ENCODE measurements at places on chromosomes 12 and 14.

GRCh38 chr12:39426636-39427240, 16.2 kb downstream of the KIF21A start:
- no peak for DNase-seq

DNA sequence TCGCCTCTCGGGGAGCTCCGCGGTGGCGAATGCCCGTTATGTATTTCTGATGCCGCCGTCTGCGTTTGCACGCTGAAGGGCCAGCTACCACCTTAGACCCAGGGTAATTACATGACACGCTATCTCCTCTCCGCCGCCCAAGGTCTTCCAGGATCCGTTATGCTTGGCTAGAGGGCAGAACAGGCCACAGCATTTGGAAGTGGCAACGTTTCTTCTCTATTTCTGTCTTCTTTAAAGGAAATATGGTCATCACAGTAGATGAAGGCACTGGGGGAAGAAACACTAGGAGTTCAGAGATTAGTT, 861 bp upstream of the MDGA2 start:
- no peak for DNase-seq

DNA sequence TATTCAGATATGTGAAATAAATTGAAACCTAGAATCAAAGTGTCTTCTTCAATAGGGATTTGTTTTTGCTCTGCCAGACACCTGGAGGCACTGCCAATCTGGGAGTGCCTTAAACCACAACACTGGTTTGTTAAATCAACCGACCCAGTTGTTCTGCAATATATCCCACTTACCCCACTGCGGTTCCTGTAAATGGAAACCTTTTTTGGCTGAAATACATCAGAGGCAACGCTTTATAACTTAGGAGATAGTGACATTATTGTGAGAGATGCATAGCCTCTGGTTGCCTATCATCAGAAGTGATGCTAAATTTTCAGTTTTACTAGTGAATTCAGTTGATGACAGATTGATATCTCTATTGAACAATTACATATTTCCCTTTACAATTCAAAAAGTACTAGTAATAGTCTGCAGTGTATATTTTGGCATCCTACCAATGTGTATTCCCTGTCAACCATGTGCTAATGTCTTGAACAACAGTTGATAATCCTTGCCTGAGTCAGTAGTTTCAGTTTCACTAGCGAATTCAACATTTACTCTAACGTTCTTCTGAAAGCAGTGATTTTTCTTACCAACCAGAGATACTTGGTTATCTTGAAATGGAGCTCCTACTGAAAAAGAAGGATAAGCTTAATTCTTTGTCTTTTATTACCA, 30.5 kb downstream of the PPP2R5C start:
- no peak for DNase-seq

DNA sequence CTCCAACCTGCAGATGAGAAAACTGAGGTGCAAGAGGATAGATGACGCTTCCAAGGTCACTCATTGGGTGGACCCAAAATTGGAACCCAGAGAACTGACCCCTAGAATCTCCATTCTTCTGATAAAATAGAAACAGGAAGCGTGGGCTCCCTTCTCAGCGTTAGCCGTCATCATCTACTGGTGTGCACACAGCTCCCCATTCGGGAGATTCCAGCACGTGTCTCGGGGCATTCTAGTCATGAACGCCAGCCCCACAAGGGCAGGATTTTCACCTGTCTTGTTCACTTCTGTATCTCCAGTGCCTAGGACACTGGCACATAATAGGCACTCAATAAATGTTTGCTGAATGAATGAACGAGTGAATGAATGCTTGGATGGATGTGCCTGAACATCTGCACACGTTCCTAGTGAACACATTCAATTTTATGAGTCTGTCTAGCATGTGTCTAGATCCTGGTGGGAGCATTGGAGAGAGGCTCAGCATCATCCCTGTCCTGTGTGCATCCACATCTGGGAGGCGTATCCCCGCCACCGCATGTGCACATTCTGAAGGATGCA, 30.5 kb downstream of the RASAL1 start:
- DNase-seq, result no peak

DNA sequence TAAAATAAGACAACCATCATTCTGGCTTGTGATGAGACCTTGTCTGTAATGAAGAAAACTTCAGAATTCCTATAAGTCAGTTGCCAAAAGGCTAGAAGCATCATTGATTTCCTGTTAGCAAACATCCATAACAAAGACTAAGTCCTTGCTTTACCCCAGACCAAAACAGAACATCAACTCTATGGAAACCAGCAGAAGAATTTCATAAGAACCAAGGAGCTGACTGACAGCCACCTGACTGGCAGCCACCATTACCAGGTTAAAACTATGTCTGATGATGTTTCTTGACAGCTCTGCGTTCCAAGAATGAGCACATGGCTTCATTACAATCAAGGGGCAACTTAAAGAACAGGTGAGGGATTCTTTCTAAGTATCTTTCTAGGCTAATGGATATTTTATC, 29.3 kb downstream of the HECTD4 start:
- no peak for DNase-seq

DNA sequence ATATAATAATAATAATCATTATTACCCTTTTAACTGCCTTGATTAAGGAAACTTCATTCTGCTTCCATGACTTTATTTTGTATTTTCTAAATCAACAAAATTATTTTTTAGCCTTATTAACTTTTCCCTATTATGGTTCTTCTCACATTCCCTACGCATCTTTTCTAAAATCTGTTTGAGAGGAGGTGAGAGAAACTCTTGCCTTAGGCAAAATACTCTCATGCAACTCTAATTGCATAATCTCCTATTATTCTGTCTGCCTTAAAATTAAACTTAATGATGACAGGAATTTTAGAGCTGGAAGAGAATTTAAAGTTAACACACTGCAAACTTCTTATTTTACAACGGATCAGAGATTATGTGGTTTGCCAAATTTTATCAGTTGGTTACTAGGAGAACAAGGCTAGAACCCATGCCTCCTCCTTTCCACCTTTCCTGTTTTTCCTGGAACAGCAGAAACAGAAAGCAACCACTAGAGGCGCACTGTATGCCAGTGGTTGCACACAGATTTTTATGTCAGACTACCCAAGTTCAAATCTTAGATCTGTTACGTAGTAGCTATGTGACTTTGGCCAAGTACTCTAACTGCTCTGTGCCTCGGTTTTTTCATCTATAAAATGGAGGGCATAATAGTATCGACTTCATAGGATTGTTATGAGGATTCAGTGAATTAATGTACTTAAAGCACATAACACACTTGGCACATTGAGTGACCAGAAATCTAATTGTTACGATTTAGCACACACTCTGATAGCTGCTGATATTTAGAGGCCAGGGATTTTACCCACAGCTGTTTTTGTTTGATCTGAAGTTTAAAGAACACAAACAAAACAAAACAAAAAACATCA, 4.3 kb upstream of the BRMS1L start:
- no peak for DNase-seq

DNA sequence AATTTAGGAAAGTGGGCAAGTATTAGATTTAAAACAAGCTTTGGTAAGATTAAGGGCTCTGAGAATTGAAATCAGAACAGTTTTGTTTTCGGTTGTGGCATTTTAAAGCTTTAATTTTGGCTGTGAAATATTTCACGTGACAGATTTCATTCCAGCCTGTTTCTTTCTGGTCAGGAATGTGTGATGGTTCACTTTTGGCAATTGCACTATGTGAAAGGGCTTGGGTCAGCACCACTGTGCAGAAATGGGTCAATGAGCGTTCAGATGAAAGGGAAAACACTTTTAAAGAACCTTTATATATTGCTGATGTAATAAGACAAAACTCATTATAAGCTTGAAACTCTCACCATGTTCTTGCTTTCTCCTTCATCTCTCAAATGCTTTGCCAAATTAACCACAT, 17.1 kb downstream of the NUBPL start:
- DNase-seq, result no peak

- no peak for DNase-seq
Measured at GRCh38 chr12:112665958-112666357, 125.6 kb upstream of the RPH3A start.

DNA sequence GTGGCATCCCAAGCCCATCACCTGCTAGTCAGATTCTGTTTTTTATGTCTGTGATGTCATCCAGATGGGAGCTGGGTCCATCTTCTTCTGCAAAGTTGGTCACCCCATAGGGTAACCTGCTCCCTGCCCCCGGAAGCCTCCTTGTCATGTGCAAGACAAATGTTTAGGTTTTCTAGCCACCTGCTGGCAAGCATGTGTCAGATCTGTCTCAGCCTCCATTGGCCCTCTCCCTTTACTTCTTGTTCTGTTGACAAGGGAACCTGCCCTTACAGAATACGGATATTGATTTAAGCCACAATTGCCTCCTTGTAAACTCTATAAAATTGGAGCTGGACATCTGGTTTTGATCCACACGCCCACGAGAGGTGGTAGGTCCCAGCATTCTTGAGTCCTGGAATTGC, 7.5 kb downstream of the NTF3 start:
- no peak for DNase-seq

DNA sequence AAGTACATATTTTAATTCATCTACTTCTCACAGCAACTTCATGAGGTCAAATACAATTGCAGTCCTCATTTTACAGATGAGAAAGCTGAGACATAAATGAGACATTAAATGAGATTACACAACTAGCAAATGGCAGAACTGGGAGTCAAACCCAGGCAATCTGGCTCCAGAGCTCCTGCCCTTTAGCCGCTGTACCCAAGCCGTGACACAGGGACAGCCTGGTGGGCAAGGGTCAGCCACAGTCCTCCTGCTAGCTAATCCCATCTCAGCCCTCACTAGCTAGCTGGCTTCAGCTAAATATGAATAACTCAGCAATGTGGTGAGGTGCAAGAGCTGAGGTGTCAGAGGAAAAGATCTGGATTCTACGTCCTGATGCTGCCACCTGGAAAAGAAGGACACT, 54.8 kb downstream of the NINJ2 start:
- no peak for DNase-seq

Data from CD4-positive, alpha-beta T cell treated with Interleukin-15 for 1 hour (primary cell).